ENCODE measurements at places on chromosomes 5 and 9.

DNA sequence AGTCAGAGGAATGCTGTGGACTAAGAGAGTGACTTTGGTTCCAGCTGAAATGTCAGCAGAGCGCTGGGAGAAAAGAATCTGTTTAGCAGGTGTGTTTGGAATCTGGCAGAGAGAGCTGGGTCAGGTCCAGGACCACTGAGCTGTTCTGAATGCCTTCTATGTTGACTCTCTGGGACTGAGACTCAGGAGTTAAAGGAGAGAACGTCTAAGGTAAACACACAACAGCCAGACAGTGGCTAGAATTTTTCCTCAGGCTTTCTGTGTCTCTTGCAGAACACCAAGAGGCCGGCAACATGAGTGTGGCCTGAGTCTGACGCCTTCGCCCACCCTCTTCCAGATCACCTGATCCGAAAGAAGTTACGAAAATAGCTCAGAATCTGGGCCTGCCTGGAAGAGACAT is 107.2 kb upstream of the ZNF462 start:
- DNase-seq: no peak

DNA sequence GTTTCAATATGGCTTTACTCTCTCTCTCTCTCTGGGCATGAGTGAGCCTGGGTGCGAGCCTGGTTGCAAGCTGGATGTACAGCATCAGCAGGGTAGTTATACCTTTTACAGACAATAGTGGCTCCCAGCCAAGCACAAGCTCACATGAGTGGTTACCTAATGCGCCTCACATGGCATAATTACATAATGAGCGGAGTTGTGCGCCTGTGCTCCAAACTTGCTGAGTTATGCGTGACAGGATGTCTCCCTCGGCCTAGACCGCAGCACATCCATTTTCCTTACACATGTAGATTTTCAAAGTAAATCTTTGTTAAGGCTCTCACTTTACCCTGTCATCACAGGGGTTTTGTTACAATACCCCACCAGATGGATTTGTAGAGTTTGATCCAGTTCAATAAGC is 233.5 kb upstream of the WWC1 start:
- DNase-seq: no peak

DNA sequence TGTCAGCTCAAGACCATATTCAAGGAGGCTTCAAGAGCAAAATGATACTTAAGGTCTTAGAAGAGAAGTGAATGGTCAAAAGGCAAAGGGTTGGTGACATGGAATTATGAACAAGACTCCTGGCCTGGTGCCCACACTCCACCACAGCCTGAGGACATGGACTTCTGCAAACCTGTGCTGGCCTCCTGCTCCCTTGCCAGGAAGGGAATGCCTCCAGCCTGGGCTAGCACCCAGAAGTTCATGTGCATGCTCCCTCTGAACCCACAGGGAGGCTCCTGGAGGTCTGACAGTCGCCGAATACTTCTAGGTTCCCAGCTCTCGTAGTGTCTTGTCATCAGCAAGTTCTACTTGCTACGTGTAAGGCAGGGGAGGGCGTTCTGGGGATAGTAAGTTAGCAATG is 156.7 kb downstream of the FSTL4 start:
- DNase-seq: no peak

GRCh38 chr5:60887746-60888145 is 43.7 kb upstream of the ELOVL7 start:
- no peak for DNase-seq

- DNase-seq: no peak
These were observed 76.2 kb upstream of the MIER3 start for GRCh38 chr5:57028161-57028560.

GRCh38 chr9:2213830-2214468 is 198.8 kb downstream of the SMARCA2 start:
- DNase-seq: no peak

DNA sequence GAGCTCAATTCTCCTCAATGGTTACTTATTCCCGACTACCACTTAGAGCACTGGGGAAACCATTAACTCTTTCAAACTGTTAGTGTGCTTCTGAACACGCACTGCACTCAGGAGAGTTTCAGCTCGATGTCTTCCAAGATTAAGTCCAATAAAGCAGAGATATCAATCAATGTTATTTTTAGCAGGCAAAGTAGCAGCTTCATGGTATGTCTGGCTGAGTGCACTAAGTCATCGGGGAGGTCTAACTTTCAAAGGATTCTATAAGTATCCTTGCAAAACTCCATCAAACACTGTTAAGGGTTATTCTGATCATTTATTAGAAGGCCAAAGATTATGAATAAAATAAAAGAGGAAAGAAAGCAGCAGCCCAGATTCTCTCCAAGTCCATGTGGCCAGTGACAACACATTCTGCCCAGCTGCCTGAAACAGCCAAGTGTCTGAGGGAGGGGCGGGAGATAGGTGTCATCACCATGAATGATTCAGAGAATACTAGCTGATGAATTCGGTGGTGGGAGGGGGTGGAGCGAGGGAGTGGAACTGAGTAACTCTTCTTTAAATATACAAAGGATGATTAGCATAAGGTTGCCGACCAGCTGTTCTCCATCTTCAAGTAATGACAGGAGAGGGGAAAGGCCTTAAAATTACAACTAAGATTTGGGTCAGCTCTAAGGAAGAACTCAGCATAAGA is 21.3 kb downstream of the NREP start:
- DNase-seq: no peak

DNA sequence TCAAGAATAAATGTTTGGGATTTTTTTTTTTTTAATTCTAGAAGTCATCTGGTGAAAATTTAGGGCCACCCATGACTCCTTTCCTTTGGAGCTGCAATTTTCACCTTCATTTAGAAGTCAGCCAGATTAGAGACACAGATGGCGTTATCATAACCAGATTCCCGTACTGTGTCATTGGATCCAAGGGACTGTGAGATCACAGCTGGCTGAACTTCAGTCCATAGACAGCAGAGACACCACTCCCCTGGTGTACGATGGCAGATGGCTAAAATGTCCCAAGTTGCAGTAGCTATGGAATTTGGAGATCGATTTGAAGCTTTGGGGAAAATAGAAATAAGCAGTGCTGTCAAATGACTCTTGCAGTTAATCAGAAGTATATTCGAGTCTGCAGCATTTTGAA is 216.3 kb downstream of the RFK start:
- no peak for DNase-seq

- no peak for DNase-seq
These were observed 35.0 kb upstream of the SLC6A3 start for GRCh38 chr5:1480217-1480616.

- no peak for DNase-seq
These were observed 882 bp downstream of the CERCAM start for GRCh38 chr9:128421482-128421996.

DNA sequence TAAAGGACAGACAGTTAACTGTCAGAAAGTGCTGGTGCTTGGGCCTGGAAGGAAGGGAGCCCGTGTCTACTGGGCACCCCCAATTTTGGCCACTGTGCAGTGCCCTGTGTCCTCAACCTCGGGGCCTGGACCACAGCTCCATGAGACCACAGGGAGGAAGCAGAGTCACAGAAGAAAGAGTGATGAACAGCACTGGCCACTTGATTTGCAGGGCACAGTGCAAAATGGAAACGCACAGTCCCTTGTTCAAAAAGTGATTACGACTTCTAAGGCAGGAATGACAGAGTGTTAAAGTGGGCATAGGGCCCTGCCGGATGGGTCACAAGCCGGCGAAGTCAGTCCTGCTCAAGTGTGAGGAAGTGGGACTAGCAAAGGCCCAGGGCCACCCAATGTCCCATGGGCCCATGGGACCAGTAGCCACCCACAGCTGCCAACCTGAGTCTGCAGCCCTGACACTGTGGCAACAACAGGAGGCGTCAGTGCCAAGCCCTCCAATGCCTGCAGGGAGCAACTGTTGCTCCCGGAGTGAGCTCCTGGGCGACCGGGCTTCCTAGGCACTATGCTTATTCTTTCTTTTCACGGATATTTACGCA is 85.4 kb downstream of the ADAMTS2 start:
- DNase-seq: no peak

DNA sequence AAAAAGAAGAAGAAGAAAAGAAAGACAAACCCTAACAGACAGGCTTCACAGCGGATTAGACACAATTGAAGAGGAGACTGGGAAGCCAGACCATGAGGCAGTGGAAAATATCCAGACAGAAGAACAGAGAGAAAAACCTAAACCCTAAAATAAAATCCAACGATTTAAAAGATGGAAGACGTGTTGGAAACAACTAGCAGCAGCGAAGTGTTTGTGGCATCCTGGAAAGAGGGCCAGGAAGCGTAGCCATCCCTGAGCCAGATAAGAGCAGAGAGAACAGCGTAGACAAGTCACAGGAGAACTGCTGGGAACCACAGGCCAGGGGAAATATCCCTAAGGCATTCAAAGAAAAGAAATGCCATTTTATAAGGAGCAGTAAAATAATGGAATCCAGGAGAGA is 39.7 kb upstream of the NKD2 start:
- DNase-seq: no peak

- no peak for DNase-seq
These were observed 3.9 kb downstream of the FUBP3 start for GRCh38 chr9:130583271-130583670.

GRCh38 chr5:178808886-178809285 is 50.9 kb upstream of the ZNF354B start:
- DNase-seq: no peak

DNA sequence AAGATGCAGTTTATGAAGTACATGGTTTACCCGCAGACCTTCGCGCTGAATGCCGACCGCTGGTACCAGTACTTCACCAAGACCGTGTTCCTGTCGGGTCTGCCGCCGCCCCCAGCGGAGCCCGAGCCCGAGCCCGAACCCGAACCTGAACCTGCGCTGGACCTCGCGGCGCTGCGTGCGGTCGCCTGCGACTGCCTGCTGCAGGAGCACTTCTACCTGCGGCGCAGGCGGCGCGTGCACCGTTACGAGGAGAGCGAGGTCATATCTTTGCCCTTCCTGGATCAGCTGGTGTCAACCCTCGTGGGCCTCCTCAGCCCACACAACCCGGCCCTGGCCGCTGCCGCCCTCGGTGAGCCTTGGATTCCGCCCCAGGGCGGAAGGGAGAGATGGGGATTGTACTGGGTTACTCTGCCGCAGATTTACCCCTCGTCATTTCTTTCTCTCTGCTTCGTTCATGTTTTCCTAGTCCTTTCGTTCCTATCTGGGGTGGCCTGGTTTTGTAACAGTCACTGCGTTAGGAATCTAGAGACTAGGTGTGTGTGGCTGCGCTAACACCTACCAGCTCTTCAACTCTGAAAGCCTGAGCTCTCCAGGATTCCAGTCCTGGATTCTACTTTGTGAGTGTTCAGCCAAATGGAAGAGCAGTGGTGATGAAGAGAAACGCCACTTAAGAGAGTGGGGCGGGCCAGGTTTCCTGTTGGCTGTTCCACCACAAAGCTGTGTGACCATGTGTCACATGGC is 638 bp downstream of the MRPS30 start:
- peak; percentile 10 for DNase-seq

Measured in central memory CD8-positive, alpha-beta T cell (primary cell).